ENCODE measurements at places on chromosomes 4 and X. TPM values are rescaled to one million over a fixed set of nuclear protein-coding genes. Genes with fewer than 3 reads are reported as not detected.

- DNase-seq, result no peak
Measured at GRCh38 chr4:6322761-6323566, 53.3 kb downstream of the WFS1 start.

- no peak for DNase-seq
Measured at GRCh38 chr4:25223802-25224375, 9.9 kb upstream of the PI4K2B start.

GRCh38 chrX:11893933-11894710 is 136.1 kb downstream of the MSL3 start:
- no peak for DNase-seq

- DNase-seq, result no peak
Measured at GRCh38 chr4:76407440-76408119, 13.4 kb downstream of the CCDC158 start.

GRCh38 chrX:51459125-51459524 is 37.3 kb downstream of the NUDT11 start:
- DNase-seq, result no peak

COMMD8 gene
- 7.1 TPM for total RNA-seq

- no peak for DNase-seq
Measured at GRCh38 chr4:82421796-82422560, 8.3 kb downstream of the HNRNPDL start.

- DNase-seq, result no peak
Measured at GRCh38 chrX:2478546-2479419, 22.0 kb downstream of the DHRSX start.

GRCh38 chr4:187972135-187972534 is 23.4 kb upstream of the ZFP42 start:
- no peak for DNase-seq

- DNase-seq, result no peak
Measured at GRCh38 chr4:37780444-37781130, 45.9 kb upstream of the PGM2 start.

DNA sequence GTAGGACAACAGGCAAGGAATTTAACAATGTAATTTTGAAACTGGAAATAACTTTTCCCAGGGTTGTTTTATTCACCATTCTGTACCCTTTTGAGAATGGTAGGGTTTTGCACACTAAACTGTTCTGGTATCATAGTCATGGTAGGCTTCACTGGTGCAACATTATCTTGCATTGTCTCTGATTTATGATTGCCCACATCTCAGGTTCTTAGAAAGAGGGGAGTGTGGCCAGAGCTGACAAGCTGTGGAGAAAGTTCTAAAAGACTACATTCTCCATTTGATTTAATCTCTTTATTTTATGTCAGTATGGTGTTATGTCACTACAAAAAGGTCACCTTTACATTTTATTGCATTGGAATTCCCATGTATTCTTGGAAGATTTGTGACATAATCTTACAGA is 447.3 kb downstream of the GRIA2 start:
- no peak for DNase-seq

FDCSP gene
- not detected for total RNA-seq

TRPC5OS gene
- not detected for total RNA-seq

GRCh38 chrX:110257889-110258288 is 60.0 kb downstream of the AMMECR1 start:
- no peak for DNase-seq

PLXNA3 gene
- total RNA-seq, result 10.7 TPM

DNA sequence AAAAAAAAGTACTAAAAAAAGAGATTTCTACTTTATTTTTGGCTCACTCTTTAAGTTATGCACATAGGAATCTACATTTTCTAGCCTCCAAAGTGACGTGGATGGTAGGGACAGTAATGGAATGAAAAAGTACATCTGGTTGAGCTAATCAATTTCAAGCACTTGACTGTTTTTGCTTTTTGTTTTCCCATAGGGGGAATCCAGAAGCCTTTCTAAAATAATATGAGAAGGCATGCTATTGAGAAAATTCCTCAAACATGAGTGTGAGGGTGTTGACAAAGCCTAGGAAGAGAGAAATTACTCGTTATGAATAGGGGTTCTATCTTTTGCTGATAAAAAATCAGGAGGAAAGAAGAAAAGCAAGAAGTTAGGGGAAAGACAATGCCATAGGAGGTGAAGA is 242.5 kb upstream of the PUDP start:
- no peak for DNase-seq

DNA sequence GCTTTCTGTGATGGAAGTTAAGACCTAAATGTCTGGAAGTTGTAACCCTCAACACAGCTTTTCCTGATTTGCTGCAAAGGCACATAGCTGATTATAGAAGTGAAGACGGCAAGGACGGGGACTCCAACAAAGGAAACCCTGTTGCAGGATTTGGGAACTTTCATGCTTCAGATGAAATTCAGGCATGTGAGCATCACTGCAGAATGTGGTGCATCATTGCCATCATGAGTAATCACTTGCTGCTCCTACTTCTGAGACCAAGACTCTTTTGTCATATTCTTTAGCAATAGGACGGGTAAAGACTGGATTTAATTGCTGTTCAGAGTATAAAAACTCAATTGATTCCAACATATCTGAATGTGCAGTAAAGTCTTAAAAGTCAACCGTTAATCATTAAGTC is 35.8 kb downstream of the YIPF6 start:
- no peak for DNase-seq

DNA sequence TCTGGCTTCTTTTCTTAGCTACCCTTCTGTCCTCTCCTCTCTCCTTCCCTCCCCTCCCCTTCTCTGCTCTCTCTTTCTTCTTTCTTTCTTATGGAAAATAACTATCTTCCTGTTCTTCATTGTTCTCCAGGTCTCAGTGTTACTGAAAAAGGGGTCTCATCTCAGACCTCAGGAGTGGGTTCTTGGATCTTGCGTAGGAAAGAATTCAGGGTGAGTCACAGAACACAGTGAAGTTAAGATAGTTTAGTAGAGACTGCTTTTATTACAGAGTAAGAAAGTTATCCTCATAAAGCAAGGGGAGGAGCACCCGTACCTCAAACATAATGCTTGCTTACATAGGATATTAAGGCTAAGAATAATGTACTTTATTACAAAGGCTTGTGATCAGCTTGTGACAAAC is 31.8 kb upstream of the CWH43 start:
- no peak for DNase-seq

SPIN2B gene
- 3.2 TPM for total RNA-seq

HSFX1 gene
- 0.42 TPM for total RNA-seq

- no peak for DNase-seq
Measured at GRCh38 chr4:83348074-83348473, 13.4 kb upstream of the HPSE start.

DNA sequence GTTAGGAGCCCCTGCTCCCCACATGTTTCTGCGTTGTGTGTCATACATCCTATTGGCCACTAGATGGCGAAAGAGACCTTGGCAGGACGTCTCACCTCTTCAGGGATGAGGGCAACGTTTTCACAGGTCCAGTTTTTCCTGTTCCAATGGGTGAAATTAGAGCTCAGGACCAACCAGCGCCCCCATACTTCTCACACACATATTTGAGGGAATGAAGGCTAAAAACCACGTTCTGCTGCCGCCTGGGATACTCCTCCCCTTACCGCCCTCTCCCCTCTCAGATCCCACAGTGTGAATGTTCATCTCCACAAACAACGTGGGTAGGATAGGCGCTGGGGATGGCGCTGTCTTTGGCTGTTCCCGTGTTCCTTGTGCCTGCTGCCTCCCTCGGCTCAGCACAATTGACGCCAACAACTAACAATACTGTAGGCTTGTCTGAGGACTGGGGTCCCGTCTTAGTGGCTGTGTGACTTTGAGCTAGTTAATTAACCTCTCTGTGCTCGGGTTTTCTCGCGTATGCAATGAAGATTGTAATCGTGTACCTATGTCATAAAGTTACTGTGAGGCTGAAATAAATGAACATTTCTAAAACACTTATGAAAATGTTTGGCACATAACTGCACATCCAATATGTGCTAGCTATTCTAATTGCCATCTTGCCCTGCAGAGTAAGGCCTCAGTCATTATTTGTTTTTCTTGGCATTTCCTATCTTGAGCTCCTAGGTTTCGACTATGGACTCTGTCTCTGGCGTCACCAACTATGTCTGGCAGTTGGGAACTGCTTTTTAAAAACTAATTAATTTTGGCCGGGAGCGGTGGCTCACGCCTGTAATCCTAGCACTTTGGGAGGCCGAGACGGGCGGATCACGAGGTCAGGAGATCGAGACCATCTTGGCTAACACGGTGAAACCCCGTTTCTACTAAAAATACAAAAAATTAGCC is 181.3 kb upstream of the STK26 start:
- DNase-seq, result no peak

PF4V1 gene
- total RNA-seq, result not detected

DNA sequence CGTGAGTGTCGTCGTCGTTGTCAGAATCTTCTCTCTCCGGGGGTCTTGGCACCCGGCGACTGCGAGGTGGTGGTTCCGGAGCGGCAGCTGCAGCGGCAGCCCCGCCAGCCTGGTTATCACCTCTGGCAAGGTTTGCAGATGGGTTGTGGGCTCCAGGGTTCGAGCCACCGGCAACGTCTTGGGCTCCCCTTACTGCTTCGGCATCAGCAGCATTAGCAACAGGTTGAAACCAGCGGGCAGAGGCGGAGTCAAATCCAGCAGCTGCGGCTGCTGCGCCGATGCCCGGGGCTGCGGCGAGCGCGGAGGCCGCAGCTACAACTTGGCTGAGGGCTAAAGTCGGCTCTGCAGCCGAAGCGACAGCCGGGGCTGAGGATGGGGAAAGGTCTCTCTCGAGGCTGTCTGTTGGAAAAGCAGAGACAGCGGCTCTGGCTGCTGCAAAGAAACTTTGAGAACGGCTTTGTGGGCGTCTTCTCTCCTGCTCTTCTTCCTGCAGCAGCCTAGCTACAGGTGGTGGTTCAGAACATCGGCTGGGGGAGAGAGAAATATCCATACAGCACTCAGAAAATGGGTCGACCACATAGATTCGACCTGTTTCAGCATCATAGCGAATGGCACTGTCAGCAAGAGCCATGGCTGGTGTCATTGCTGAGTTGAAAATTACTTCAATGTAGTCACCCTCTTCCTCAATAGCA is 3.6 kb downstream of the IRS4 start:
- no peak for DNase-seq

DSPP gene
- not detected for total RNA-seq

Data from gastrocnemius medialis (tissue), 4 donors.